ENCODE measurements at places on chromosomes 11 and 22.

DNA sequence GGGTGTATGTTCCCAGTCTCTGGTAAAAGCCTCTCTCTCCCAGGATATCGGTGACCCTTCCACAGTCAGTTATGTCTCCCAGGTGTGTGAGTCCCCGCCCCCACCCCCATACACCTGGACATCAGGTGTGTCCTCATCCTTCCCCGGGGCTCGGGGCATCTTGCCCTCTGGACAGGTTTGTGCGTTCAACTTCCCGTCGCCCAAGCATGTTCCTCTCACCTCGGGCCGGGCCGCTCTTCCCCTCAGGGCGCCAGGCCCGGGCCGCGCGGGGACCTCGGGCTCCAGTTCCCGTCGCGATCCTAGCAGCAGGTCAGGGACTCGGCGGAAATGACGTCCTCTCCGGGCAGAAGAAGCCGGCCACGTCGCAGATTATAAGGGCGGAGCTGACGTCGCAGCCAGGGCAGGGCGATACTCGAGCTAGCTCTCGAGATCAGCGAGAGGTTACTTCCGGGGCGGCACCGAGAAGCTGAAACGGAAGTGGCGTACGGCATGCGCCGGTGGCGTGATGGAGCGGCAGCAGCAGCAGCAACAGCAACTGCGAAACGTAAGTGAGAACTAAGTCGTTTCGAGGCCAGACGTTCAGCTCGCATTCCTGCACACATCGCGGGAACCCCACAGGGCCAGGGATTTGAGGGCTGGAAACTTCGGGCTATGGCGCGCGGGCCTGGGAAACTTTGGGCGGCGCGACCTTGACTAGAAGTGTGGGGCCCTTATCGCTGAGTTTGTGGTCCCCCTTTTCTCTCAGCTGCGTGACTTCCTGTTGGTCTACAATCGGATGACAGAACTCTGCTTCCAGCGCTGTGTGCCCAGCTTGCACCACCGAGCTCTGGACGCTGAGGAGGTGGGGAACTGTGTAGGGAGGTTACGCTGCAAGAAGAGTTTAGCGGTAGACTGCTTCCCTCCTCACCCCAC, at the start of the genes ARFIP2 and TIMM10B:
ARFIP2 (minus strand) TSS at position 320 of the 912 bp plus-strand sequence. CDS start 910 bp downstream, outside the sequence.
TIMM10B (plus strand) TSS at position 490 of the 912 bp plus-strand sequence; CDS start at position 506, 16 bp downstream.
- DNase-seq, result peak; percentile 97

GRCh38 chr22:45512363-45512762, 9.7 kb downstream of the FBLN1 start:
- DNase-seq, result no peak

DNA sequence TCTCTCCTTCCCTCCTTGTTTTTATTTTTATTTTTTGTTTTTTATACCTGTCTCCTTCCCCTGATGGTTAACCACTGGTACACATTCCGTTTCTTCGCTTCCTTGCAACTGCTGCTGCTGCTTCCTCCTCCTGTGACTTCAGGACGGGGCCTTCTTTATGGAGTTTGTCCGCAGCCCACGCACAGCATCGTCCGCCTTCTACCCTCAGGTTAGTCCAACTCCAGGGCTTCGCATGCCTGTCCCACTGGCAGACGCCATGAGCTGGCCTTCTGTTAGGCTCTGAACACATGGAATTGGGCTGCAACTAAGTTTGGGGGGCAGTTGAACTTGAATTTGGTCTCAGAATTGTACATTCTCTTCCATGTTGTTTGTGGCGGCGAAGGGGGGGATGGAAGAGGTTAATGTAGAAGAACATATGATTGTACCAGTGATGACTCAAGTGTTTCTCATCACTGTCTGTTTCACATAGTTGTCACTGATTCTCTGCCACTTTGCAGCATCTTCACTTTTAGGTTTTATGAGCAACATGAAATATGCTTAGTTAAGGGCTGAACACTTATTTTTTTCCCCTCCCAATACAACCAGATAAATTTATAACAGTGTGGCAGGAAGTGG, 83.0 kb upstream of the YWHAH start:
- DNase-seq, result no peak

DNA sequence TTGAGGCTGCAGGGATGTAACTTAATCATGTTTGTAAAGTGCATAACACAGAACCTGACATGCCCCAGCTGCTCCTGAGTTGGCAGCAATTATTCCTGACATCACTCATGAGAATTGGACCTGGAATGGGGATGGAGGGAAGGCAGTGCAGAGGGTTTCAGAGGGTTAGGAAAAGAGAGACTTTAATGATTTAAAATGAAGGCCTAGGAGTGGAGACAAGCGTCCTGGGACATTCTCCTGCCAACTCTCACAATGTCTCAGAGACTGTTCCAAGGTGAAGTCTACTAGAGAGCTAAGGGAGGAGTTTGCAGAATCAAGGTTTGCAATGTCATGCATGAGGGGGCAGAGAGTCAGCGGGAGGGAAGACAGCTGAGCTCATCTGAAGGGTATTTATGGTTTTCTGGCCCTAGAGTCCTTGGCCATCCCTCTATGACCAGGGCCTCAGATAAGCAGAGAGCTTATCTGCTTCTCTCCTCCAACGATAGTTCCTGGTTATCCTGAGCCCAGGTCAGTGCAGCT, 36.9 kb downstream of the GGTLC2 start:
- DNase-seq, result no peak

DNA sequence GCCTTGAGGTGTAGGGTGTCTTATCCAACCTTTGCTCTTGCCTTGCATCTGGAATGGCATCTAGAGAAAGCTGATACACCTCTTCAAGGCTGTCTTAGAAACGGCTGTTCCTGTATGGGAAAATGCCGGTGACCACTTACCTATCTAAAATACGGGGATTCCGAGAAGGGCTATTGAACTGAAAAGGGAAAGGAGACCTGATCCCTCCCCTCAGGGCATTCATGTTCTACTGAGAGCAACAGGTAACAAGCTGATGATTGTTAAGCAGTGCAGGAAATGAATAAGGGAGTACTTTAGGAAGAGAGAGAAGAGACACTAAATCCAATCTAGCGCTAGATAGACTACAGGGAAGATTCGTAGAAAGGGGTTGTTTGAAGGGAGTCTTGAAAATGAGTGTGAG, 1388.1 kb downstream of the FAM181B start:
- DNase-seq, result no peak

DNA sequence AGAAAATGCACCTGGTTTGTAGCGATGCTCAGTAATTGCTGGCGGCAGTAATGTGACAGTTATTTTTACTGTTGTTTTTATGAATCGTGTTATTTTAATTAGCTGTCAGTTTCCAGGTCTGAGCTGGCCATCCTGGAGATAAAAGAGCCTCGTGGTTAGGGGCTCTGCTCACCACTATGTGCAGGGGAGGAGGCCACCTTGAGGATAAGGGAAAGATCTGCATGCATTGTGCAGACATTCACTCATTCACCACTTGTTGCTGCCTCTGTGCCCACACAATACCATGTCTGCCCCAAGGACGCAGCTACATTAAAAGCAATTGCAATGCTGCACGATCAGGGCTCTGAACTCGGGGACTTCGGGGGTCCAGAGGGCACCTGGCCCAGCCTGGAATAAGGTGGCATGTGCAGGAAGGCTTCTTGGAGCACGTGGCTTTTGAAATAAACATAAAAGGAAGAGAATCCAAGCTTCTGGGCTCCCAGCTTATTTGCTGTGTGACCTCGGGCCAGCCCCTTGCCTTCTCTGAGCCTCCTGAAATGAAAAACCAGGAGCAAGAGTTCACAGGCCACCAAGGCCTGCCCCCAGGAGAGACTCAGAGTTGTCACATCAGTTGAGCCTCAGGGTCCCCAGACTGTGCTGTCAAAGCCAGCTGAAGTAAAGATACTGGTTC, 44.7 kb upstream of the SHISAL1 start:
- DNase-seq, result no peak

DNA sequence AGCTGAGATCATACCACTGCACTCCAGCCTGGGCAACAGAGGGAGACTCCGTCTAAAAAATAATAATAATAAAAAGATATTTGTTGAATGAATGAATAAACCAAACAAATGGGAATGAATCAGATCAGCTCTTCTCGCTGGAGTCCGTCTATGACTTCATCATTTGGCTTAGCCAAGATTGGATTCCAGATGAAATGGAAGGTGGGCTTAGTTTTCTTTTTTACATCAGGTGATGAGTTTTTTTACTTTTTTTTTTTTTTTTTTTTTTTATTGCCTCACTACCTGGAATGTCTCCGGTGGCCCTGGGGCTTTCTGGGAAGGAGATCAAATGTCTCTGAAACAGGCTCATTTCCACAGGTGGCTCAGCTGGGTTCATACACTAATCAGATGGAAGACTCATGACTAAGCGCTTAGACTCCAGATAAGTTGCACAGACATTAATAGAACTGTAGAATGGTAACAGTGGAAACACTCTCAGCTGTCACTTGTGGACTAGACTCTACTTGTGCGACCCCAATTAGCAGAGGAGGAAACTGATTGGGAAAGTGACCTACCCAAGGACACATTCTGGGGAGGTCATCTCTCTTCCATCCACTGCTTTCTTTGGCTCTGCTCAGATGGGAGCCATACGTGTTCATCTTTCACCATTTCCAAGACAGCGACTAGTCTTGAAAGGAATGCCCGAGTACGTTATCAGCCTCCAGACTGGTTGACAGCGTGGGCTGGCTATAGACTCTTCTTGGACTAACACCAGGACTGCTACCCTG, 20.5 kb upstream of the RBFOX2 start:
- peak; percentile 75 for DNase-seq

- DNase-seq, result no peak
Measured at GRCh38 chr11:315051-315481, 1.2 kb downstream of the IFITM1 start.

DNA sequence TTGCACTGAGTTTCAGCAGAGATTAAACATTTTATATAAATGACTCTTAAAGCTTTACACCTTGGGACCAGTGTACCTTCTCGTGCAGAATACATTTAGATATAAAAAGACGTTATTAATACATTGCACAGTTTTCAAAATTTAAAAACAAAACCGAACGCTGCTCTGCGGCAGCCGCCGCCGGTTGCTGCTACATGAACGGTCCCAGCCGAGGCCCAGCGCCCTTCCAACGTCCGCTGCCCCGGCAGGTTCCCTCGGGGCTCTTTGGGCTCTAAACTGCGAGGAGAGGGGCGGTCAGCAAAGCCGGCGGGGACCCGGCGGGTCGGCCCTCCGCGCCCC, 2.0 kb downstream of the CDKN1C start:
- no peak for DNase-seq

DNA sequence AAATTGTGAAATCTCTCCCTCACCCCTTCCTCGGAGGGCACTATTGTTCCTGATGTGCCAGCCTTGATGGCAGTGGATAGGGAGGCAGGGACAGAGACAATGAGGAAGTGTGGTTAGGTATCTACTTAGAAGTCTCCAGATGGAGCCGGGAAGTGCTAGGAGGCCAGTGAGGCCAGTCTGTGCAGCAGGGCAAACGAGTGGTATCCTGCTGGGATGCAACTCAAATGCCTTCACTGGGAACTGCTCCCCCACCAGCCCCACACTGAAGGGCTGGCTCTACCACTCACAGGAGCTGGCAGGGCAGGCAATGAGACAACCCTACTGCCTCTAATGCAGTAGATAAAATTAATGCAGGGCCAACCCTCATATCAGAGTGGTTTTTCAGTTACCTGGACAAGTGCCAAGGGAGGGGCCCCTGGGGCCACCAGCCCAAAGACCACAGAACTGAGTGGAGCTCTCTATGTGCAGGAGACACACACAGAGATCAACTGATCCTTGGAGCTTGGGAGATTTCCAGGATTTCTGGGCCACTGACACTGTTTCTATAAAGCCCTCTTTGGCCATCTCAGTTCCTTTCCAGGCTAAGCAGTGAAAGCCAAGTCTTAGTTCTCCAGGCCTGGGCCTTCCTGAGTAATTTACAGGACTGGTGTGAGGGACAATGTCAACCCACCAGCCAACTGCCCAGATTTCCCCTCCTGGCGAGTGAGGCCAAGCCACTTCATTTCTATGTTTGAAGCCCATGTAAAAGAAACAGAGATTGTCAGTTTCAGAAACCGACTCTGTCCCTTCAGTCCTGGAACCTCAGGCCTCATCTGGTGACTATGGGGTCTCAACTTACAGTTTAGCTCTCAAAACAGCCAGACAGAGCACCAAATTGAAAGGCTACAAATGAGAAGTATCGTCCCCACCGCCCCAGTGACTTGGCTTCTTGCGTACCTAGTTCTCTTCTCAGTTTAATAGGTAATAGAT, 4.1 kb downstream of the MIF start:
- DNase-seq, result no peak

DNA sequence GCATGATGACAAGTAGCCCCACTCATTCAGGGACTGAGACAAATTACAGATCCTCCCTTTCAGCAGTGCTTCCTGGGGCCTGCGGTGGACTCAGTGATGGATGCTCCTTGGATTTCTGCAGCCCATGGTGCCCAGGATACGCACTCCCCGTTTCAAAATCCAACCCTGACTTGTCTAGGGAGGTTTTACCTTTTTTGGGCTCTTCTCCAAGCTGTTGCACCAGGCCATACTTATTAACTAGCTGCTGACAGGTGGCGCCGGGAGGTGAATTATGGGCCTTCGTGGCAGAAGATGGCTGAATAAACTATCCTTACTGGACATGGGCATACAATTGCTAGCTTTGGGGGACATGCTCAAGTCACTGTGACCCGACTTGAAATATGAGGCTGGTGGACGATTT, 324.3 kb upstream of the SYN3 start:
- no peak for DNase-seq

DNA sequence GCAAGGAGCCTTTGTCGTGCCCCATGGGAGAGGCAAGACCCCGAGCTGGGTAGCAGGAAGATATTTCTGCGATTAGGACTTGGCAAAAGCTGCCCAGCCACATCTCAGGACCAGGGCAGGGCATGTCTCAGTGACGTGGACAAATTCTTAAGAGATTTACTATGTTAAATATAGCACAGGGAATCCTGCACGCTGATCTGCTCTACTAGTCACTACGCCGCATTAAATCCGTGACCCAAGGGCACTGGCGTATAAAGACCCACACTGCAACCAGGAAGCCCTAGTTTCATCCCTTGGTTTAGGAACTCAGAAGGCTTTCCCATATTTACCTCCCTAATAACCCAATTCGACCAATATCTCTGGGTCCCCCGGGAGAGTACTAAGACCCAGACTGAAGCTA, 35.1 kb downstream of the AP1B1 start:
- DNase-seq, result no peak

DNA sequence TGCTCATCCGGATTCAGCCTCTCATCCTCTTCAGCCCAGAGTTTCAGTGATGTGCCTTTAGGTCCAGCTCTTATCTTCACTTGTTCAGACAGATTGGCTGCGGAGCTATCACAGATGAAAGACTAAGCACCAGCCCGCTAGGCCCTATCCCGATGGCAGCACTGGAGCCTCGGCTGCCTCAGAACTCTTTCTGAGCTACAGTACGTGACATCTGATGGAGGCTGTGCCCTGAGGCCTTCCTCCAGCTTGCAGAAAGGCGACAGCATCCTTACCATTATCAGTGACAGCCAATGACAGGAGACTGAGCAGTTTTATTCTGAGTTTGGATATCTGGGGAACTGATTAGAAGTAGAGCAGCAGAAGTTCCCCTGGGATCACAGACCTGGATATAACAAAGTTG, 4.0 kb downstream of the OR8B8 start:
- no peak for DNase-seq

DNA sequence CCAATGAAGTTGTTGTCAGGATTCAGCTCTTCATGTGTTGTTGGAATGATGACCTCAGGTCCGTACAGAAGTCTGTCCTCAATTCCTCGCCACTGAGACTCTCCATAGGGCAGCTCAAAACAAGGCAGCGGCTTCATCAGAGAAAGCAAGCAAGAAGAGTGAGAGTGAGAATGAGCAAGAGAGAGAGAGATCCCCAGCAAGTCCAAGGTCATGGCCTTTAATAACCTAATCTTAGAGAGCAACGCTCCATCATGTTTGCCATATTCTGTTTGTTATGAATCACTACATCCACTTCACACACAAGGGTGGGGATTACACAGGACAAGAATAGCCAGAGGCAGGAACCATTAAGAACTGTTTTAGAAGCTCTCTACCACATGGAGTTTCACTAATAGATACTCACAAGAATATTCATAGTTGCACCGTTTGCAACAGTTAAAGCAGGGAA, 23.3 kb upstream of the MMP7 start:
- peak; percentile 84 for DNase-seq

Measured in mammary epithelial cell (primary cell).